ENCODE measurements at places on chromosomes 5 and 9.

DNA sequence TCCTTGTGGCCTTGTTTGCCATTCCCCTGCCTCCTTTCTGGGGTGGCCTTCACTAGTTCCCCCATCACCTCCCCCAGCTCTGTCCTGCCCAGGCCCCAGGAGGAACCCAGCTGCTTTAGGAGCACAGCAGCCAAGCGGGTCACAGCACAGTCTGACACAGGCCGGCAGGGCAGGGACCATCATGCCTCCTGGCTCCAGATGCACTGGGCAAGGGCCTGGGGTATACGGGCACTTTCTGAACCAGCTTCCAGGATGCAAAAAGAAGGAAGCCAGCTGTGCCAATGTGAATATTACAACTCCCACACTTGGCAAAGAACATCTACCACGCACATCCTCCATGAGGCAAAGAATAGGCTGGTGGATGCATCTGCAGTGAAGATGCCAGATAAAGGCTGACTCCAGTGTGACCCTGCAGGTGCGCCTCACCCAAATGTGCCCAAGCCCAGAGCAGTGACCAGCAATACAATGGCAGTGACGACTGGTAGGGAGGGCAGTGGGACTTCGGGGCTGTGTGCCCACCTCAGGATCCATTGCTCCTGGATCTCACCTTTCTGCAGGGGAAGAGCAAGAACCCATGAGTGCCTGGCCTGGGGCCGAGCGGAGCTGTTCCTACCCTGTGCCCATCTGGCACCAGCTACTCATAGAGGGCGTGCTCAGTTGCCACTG lies 6.3 kb upstream of the IL3 start:
- no peak for DNase-seq

- no peak for DNase-seq
These were observed 261.1 kb upstream of the IRX4 start for GRCh38 chr5:2143646-2144353.

GRCh38 chr9:114849450-114849849 lies 43.6 kb upstream of the TNFSF15 start:
- no peak for DNase-seq

DNA sequence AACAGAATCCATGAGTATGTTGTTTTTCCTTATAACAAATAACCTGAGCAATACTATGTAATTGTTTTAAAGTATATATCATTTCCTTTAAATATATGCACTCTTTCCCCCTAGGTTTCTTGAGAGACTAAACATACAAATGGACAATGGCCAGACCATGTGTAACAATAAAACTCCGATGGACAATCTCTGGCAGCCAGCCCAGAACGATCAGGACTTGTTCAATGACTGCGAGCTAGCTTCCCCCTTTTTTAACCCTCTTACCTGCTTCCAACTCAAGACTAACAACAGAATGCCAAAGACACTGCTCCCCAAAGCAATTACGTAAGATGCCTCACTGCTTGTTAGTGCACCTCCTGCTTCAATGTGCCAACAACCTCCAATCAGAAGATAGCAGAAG lies 94.9 kb downstream of the HTR4 start:
- no peak for DNase-seq

- no peak for DNase-seq
These were observed 54.0 kb upstream of the NEURL1B start for GRCh38 chr5:172587061-172587405.

- DNase-seq: no peak
These were observed 665 bp upstream of the INSL4 start for GRCh38 chr9:5230554-5230953.

- DNase-seq: no peak
These were observed 5.8 kb downstream of the TAS2R1 start for GRCh38 chr5:9624196-9624947.

DNA sequence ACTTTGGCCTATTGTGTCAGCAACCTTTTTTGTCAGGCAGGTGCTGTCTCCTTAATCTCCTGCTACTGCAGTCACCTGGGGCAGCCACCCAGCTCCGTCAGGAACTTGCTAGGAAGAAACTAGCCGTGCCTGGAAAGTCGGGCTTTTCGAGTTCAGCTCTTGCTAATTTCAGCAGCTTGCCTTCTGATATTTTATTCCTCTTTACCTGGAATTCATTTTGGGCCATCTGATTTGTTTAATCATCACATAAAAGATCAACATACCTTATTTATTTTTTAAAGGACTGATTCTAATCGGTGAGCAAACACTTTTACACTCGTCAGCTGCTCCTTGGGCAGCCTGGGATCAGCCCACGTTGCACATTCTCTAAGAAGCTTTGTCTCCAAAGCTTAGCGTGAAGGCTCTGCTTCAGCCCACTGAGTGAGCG lies 42.2 kb downstream of the PRLR start:
- no peak for DNase-seq

DNA sequence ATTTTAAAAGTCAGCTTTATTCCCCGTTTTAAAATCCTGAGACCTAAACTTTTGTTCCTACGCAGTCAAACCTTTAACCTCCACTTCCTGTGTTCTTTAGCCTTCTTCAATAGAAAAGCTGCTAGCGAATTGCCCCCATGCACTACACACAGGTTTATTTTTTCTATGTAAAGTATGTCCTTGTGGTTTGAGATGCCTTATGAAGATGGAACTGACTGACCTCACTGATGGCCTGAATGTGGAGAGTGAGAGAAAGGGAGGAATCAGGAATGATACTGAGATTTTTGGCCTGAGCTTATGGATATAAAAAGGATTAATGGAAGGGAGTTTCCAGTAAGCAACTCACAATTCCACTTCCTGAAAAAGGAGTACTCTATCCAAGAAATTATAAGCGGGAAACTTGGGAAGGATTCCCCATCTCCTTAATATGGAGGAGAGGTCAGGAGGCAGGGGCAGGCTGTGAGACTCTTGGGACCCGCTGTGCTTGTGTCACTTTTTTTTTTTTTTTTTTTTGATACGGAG lies 89.5 kb downstream of the UGCG start:
- no peak for DNase-seq

DNA sequence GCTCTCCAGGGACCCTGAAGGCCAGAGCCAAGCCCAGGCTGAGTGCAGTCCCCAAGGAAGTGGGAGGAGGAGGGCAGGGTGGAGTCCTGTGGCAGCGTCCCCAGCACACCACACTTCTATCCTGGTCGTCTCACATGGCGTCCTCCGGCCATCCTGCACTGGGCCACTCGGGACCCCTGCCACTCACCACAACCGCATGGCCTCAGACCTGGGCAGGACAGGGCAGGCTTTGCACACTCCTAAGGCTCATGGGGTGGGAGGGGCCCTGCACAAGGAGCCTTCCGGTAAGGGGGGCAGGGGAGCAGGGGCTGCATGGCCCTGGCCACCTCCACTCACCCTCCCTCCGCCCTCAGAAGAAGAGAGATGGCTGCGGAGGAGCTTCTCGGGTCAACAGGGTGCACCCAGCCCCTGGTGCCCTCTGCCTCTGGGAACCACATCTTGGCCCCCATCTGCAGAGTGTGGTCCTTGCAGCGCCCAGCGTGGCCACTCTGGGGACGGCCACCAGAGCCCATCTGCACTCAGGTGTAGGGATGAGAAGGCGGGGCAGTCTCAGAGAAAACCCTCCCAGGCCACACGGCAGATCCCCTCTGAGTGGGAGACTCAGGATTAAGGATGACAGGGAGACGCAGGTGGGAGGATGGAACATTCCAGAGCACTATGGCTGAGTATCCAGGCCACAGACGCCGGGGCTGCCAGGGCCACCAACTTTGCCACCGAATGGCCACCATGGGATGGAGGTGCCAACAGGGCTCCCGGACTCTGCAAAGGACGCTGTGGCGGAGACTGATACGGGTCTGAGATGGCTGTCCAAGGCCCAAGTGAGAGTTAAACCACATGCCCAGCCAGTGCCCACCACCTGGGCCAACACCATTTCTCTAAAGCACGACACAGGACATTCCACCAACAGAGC lies 7.6 kb downstream of the TPPP start:
- no peak for DNase-seq

DNA sequence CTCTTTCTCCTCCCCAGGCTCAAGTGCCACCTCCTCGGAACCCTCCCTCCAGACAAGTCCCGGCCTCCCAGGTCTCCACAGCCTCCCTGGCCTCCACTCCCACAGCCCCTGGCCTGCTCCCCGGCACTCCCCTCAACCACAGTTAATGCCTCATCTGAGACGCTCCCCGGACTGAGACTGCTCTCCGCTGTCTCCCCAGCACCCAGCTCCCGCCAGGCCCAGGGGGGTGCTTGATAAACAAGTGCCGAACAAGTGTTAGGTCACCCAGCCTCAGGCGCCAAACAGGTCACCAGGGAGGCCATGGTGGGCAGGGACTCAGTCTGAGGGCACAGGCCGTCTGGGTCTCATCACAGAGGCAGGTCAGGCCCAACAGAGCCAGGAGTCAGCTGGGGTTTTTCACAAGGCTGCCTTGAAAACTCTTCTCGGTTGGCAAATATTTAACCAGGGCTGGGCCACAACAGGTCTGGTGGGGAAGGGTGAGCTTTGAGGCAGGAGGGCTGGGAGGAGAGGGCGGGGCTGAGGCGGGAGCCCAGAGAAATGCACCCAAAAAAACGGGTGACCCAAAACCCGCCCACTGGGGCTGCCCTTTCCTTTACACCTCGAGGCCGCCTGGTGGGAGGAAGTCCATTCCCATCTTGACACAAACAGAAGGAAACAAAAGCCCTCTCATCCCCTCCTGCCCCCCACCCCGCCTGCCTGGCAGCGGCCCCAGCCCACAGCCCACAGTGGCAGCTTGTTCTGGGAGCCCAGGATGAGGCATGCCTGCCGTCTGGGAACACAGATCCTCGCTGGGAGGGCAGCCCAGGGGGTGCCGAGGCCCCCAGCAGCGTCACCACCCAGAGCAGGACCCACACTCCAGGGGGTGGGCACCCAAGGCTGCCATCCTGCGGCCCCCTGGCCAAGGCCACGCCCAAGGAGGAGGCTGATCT lies 66.6 kb upstream of the STXBP1 start:
- DNase-seq: no peak

- DNase-seq: no peak
These were observed 137.1 kb downstream of the FGF1 start for GRCh38 chr5:142548739-142549275.

- DNase-seq: no peak
These were observed 42.1 kb upstream of the RAPGEF6 start for GRCh38 chr5:131677115-131677514.

- DNase-seq: no peak
These were observed 73.3 kb downstream of the NUDT12 start for GRCh38 chr5:103489307-103489706.

- DNase-seq: no peak
These were observed 83.0 kb upstream of the IL33 start for GRCh38 chr9:6132650-6133049.

DNA sequence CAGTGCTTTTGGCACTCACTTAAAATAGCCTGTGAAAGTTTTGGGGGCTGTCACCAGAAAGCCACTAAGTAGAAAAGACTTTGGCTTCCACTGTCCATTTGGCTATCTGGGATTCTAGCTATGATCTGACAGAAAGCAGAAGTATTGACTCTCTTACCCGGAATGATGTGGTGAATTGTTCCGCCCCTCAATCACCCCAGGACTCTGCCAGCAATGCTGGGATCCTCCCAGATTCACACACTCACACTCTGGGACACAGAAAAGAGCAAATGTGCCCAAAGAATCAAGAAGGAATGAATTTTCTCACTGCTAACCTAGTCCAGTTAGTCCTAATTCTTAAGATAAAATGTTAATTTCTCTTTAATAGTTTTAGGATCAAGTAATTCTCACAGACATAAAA lies 576.9 kb downstream of the BNC2 start:
- DNase-seq: no peak

GRCh38 chr9:131117121-131117761 lies 8.1 kb upstream of the NUP214 start:
- DNase-seq: no peak

- DNase-seq: no peak
These were observed 348.2 kb upstream of the CCNG1 start for GRCh38 chr5:163089230-163089629.

DNA sequence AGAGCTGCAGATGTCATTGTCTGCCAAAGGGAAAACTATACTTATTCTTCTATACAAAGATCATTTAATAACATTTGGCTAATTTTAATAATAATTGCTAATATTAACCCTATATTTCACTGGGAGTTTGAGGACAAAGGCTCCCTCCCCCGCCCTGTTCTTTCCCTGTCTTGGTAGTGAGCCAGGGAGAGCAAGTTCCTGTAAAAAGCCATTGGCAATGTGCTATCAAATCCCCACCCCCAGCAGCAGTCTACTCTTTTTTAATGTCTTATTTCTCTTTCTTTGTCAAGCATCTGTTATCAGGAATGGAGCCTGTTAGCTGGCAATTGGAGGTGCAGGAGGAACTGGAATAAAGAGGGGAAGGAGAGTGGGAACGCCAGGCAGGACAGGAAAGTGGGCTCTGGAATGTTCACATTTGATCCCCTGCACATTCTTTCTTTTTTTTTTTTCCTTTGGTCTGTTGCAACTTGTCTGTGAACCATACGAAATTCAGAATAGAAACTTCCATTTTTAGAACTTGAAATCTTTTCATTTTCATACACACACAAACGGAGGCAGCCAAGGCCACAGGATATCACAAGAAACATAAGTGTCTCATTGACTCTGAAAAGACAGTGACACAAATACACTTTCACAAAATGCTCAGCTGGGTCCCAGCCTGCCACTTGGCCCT lies 664.8 kb upstream of the ZNF608 start:
- no peak for DNase-seq

DNA sequence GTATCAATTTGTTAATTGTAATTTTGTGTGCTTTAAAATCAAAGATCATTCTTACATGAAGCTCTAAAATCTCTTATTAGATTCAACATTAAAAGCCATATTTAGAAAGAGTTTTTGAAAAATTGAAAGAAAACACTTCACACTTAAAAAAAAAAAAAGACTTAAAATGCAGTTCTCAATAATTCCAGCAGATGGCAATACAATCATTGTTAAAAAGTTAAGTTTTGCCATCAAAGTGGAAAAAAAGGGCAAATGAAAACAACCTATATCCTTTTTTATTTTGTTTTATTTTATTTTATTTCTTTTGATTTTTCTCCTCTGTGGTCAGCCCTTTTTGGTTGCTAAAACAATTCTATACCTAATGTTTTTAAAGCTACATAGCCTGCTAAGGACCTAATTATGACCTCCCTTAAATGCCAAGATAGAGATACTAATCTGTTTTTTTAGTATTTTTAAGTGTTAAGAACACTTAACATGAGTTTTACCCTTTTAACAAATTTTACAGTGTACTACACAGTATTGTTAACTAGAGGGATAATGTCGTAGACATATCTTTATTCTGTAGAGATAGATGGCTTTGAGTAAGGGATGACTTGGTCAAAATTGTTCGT lies 154.2 kb upstream of the DAB2 start:
- no peak for DNase-seq

GRCh38 chr9:69949396-69949795 lies 94.3 kb upstream of the MAMDC2 start:
- DNase-seq: no peak

- DNase-seq: no peak
These were observed 73.3 kb upstream of the ORM1 start for GRCh38 chr9:114249424-114250234.

Data from stimulated activated CD4-positive, alpha-beta T cell treated with anti-CD3 and anti-CD28 coated beads, Interleukin-12 subunit alpha, Interleukin-12 subunit beta, amount 100 ng/mL, for 4 hours (primary cell).